Heart right ventricle (tissue), 16 donors: ENCODE measurements at places on chromosomes 16 and 17. TPM values are rescaled to one million over a fixed set of nuclear protein-coding genes. Genes with fewer than 3 reads are reported as not detected.

GRCh38 chr16:52399116-52399515, 147.8 kb downstream of the TOX3 start:
- DNase-seq = no peak
- no peak overlapping the region for H3K4me3 ChIP-seq
- H3K4me1 ChIP-seq = no peaks in the 10 kb centered on the region
- no peaks in the 10 kb centered on the region for H3K36me3 ChIP-seq

GRCh38 chr17:31745964-31746600, 113.0 kb downstream of the COPRS start:
- H3K27me3 ChIP-seq = no peaks in the 10 kb centered on the region
- H3K36me3 ChIP-seq = no peaks in the 10 kb centered on the region
- H3K4me1 ChIP-seq = peaks cover 17% of the 10 kb centered on the region
- DNase-seq = no peak
- H3K27ac ChIP-seq = peak overlapping the region; percentile 33

DNA sequence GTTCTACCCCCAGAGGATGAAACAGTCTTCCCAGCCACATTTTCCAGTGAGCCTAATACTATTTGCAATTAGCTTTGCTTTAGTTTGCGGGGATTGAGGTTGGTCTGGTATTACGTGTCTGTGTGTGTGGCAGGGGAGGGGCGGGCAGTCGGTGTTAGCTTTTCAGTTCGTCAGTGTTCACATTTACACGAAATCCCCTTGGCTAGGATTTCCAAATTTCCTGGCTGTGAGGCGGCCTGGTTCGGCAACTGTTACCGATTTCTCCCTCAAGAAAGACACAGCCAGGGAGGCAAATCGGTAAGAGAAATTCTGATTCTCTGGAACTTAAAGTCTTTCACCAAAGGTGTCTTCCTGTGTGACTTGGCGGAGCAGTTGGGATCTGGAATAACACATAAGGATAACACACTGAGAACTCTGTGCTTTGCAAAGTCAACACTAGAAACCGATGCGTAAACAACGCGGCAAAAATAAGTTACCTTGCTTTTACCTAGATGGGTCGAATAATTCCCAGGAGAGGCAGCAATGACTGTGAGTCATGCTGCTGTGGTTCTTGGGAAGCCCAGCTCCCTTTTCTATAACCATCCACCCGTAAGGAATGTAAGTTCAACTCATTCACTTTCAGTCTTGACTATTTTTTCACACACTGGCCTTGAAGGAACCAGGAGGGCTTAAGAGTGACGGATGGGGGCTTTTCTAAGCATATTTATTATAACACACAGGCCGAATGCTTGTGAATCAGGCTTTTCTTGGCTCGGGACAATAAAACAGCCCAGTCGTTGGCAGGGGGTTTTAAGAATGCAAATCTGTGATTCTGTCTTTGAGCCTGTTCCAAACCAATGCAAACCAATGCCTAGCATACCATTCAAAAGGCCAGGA, 24.2 kb downstream of the GPRC5B start:
- H3K4me1 ChIP-seq = peaks cover 32% of the 10 kb centered on the region
- H3K27ac ChIP-seq = no peak overlapping the region
- no peak for DNase-seq
- H3K4me3 ChIP-seq = no peak overlapping the region

GRCh38 chr17:40303009-40303657, 5.8 kb upstream of the RARA start:
- DNase-seq = no peak
- no peaks in the 10 kb centered on the region for H3K36me3 ChIP-seq
- H3K4me3 ChIP-seq = no peak overlapping the region
- H3K27ac ChIP-seq = peak overlapping the region; percentile 41
- H3K4me1 ChIP-seq = peaks cover 59% of the 10 kb centered on the region

- no peak overlapping the region for H3K27ac ChIP-seq
- no peak overlapping the region for H3K4me3 ChIP-seq
- DNase-seq = no peak
- no peaks in the 10 kb centered on the region for H3K4me1 ChIP-seq
- no peaks in the 10 kb centered on the region for H3K27me3 ChIP-seq
Measured at GRCh38 chr16:3601614-3602319, 9.6 kb downstream of the SLX4 start.

GRCh38 chr16:87048730-87049115, 268.5 kb downstream of the C16orf95 start:
- no peak for DNase-seq
- H3K27ac ChIP-seq = no peak overlapping the region
- no peaks in the 10 kb centered on the region for H3K36me3 ChIP-seq
- peaks cover 4% of the 10 kb centered on the region for H3K4me1 ChIP-seq
- peaks cover 10% of the 10 kb centered on the region for H3K27me3 ChIP-seq
- no peak overlapping the region for H3K4me3 ChIP-seq

PLLP gene
- 1.9 TPM for total RNA-seq

ARHGAP44 gene
- 10.6 TPM for total RNA-seq
